Subcutaneous preadipocyte (primary cell): ENCODE measurements at places on chromosomes 5 and 9. TPM values are rescaled to one million over a fixed set of nuclear protein-coding genes. Genes with fewer than 3 reads are reported as not detected.

Gene BTNL9
- 0.37 TPM in 1 of 2 replicates, not detected in the other for total RNA-seq

Gene FLT4
- under 0.01 and 0.20 TPM in 2 replicates for total RNA-seq

Gene GARIN3
- total RNA-seq = not detected in 2 replicates

Gene PRSS3
- total RNA-seq = 5.1 and 26.6 TPM in 2 replicates

Gene IFNA14
- not detected in 2 replicates for total RNA-seq

Gene KCNV2
- total RNA-seq = not detected in 2 replicates

Gene EGFL7
- total RNA-seq = 2.6 and 8.8 TPM in 2 replicates

Gene NEURL1B
- 0.20 and 0.37 TPM in 2 replicates for total RNA-seq

Gene KCNIP1
- not detected in 2 replicates for total RNA-seq

Gene DIRAS2
- total RNA-seq = under 0.01 TPM in 1 of 2 replicates, not detected in the other

Gene GABRA6
- total RNA-seq = not detected in 2 replicates

Gene NFX1
- 27.2 and 36.2 TPM in 2 replicates for total RNA-seq

Gene PCDHGB4
- total RNA-seq = 5.9 and 8.8 TPM in 2 replicates

Gene NR3C1
- 35.3 and 48.5 TPM in 2 replicates for total RNA-seq

Gene TAS2R1
- total RNA-seq = not detected in 2 replicates

Gene PLK2
- 16.2 and 23.5 TPM in 2 replicates for total RNA-seq

Gene PCSK1
- 0.20 and 1.1 TPM in 2 replicates for total RNA-seq

Gene MEIKIN
- not detected in 2 replicates for total RNA-seq

Gene NTRK2
- total RNA-seq = under 0.01 TPM in 2 replicates

Gene ABCA1
- total RNA-seq = 27.9 and 35.8 TPM in 2 replicates

Gene GFRA3
- under 0.01 TPM in 1 of 2 replicates, not detected in the other for total RNA-seq

Gene TOPORS
- total RNA-seq = 23.1 and 28.7 TPM in 2 replicates

Gene ANKRD20A1
- total RNA-seq = not detected in 2 replicates

Gene HTR1A
- not detected in 2 replicates for total RNA-seq

Gene SMIM32
- not detected in 2 replicates for total RNA-seq

Gene MARCHF11
- total RNA-seq = not detected in 2 replicates

Gene FOXD4L6
- total RNA-seq = 0.20 and 0.37 TPM in 2 replicates

Gene ECM2
- total RNA-seq = 2.0 and 3.3 TPM in 2 replicates

Gene CAMK4
- 5.3 and 5.5 TPM in 2 replicates for total RNA-seq

Gene ZNF879
- total RNA-seq = 2.9 and 3.9 TPM in 2 replicates

Gene AK1
- 35.4 and 38.9 TPM in 2 replicates for total RNA-seq

Gene NIPAL4
- total RNA-seq = under 0.01 TPM in 1 of 2 replicates, not detected in the other

Gene PCSK5
- total RNA-seq = 4.8 and 9.8 TPM in 2 replicates

Gene TEX48
- total RNA-seq = not detected in 2 replicates

Gene SLC36A2
- not detected in 2 replicates for total RNA-seq

Gene TLE4
- total RNA-seq = 3.3 and 7.4 TPM in 2 replicates

Gene TTC33
- 9.6 and 11.7 TPM in 2 replicates for total RNA-seq

Gene PHF24
- not detected in 2 replicates for total RNA-seq

Gene OR1Q1
- total RNA-seq = not detected in 2 replicates
